ENCODE measurements at places on chromosomes 2 and 18.
A peak's percentile ranks its signal among the peaks of the same experiment; 100 is the strongest.

GRCh38 chr18:40949114-40949950, 1005.7 kb upstream of the PIK3C3 start:
- no peak for DNase-seq

DNA sequence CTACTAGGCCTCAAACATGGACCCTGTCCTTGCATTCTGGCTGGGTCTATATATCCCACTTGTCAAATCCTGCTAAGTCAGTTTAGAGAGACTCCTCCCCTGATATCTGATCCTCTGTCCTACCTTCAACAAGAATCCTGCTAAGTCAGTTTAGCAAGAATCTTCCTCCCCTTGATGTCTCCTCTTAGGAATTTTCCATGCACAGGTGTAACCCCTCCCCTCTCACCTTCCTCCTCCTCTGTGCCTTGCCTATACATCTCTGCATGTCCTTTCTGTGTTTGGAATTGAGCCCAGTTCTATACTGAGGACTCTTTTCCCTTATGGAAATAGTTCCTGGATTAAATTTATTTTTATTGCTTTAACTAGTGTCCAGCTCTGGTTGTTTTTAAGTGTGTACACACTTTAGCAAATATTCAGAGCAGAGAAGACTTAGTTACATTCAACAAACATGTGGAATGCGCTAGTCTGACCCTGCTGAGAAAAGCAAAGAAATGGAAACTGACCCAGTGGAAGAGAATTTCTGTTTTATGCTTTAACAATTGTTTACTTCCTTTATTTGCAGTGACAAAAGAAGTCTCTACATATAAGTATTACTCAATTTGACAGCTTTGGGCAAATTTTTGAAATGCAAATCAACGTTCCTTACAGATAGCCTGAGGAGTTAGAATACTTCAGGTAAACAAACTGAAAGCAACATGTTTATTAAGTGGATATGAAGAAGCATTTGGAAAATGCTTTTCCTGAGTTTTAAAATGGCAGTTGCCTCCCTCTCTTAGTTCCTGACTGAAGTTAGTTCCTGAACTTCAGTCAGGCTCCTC, 80.6 kb downstream of the RIT2 start:
- no peak for DNase-seq

- no peak for DNase-seq
Observed at GRCh38 chr2:29761278-29761677, 160.1 kb downstream of the ALK start.

DNA sequence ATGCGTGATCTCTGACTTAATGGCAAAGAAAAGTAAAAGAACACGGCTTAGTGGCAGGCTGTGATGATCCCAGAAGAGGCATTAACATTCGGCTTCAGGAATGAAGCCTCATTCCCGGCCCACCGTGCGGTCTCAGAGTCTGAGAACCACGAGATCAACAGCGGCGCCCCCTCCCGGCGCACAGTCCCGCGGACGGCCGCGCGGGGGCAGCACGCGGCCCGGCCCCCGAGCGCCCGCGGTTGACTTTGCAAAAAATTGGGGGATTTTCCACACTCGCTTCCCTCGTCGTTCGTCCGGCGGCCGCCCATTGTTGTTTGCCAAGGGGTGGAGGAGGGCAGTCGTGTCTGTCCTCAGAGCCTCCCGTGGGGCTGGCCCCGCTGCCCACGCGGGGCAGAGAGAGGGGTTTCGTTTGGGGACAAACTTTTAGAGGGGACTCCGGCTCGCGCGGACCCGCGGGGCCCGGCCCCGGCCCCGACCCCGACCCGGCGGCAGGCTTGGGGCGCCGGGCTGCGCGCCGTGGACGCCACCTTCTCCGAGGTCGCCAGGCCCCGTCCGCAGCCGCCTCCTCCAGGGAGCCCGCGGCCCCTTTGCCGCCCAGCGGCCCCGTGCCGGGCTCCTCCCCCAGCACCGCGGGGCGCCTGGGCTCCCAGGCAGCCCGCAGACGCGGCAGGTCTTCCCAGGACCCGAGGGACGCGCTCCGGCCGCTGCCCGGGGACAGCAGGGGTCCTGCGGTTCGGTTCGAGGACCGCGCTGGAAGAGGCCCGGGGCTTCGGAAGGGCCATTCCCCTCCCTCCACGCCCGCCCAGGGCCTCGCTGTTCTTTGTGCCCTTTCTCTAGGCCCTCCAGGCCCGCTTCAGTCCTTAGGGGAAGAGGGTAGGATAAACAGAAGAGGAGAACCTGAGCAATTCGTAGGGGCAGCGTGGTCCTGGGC, 3.4 kb upstream of the HS6ST1 start:
- peak; percentile 94 for DNase-seq

DNA sequence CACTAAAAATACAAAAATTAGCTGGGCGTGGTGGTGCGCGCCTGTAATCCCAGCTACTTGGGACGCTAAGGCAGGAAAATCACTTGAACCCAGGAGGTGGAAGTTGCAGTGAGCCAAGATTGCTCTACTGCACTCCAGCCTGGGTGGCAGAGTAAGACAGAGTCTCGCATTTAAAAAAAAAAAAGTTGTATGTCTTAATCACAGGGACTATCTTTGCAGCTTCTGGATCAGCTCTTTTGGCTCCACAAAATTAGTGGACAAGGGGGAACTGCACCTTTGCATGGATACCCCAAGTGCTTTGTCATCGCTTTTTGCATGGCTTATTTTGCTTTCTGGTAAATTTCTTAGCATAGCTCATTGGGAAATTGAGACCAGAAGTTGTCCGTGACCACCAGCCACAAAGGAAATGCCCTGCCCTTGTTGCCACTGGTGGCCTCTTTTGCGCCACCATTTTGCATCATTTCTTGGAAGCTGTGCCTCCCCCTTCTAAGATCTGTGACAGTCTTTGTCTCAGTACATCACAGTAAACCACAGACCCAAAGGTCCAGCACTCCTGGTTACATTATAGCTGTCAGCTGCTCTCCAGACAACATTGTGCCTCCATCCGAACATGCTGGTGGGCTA, 43.9 kb upstream of the PCBP1 start:
- no peak for DNase-seq

- DNase-seq: no peak
Observed at GRCh38 chr2:100554798-100555407, 7.9 kb upstream of the PDCL3 start.

DNA sequence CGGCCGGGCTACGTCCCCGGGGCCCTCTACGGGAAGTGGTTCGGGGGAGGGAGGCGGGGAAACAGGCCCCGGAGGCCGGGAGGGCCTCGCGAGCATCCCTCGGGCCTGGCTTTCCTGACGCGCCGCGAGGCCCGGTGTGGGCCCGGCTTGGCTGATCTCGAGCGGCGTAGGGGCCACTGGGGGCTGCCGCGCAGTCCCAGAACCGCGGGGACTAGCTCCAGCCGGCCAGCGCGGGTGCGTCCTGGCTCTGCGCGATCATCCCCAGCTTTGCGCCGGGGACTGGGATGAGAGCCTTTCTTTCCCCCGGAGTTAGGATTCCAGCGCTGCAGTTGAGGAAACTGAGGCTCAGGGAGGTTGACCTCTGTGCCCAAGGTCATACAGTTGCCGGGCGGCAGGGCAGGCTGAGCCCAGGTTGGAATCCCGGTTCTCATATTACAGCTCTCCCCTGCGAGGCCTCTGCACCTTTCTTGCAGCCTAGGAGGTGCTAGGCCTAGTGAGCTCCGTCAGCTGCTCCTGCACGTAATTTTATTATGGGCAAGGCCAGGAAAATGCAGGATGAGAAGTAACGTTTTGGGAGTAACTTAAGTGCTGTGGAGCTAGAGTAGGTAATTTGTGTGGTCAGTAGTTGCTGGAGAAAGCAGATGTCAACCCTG, 501 bp downstream of the LPIN1 start:
- DNase-seq: peak; percentile 55

GRCh38 chr2:218262631-218263586, 2.1 kb downstream of the GPBAR1 start:
- DNase-seq: peak; percentile 53

- DNase-seq: peak; percentile 46
Observed at GRCh38 chr2:121128741-121129659, 156.0 kb downstream of the TFCP2L1 start.

DNA sequence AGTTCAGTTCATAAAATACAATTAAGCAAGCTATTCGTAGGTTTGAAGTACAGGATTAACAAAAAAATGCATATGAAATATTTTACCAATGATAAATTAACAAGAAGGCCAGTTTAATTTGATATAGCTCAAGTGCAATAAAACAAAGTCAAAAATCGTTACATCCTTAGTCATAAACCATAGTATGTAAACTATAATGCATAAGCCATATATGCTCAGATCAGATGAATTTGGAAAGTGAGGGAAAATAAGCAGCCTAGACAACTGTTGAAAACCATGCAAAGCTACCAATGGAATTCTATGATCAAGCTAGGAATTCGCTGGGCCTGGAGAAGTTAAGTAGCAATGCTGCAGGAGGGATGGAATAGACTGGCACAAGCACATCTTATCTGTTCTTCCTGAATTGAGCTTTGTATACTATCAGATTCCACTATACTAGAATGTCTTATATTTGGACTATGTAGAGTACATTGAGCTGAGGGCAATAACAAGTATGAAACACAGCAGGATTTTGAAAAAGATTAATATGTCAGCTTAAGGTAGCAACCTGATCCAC, 682.0 kb downstream of the IRS1 start:
- DNase-seq: no peak

GRCh38 chr2:3355951-3356569, 21.6 kb downstream of the EIPR1 start:
- DNase-seq: no peak

DNA sequence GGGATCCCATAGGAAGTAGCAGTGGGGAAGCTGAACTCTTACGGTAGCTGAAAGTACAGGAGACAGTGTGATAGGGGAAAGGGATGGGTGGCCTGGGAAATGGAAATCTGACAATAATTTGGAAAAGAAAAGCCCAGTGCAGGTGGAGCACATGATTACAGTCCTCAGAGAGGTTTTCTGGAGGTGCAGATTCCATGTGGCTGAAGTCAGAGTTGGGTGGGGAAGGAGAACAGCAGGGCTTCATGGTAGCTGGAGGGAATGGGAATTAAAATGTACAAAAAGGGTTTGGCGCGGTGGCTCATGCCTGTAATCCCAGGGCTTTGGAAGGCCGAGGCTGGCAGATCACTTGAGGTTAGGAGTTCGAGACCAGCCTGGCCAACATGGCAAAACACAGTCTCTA, 12.2 kb downstream of the HRH4 start:
- DNase-seq: no peak

- DNase-seq: no peak
Observed at GRCh38 chr2:156590085-156590739, 154.0 kb downstream of the GPD2 start.

- DNase-seq: no peak
Observed at GRCh38 chr2:109475531-109476210, 138.1 kb downstream of the SEPTIN10 start.

DNA sequence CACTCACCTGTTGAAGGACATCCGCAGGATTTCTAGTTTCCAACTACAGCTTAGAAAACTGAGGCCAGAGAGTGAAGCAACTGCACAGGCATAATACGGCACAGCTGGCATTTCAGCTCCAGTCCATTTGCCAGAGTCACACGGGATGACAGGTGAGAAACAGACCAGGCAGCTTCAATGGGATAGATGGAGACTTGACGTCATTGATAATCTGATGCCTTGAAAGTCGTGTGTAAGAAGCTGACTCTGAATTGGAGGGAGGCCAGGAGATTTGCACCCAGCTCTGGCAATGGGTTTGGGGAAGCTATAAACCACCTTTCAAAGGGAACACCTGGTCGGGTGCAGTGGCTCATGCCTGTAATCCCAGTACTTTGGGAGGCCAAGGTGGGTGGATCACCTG, 12.4 kb upstream of the DNMT3A start:
- no peak for DNase-seq

GRCh38 chr2:222939208-222939856, 78.5 kb downstream of the ACSL3 start:
- peak; percentile 60 for DNase-seq
